ENCODE measurements at places on chromosomes 11 and 22. TPM values are rescaled to one million over a fixed set of nuclear protein-coding genes. Genes with fewer than 3 reads are reported as not detected.

GRCh38 chr11:77448269-77448668, 25.6 kb downstream of the PAK1 start:
- DNase-seq = no peak

DNA sequence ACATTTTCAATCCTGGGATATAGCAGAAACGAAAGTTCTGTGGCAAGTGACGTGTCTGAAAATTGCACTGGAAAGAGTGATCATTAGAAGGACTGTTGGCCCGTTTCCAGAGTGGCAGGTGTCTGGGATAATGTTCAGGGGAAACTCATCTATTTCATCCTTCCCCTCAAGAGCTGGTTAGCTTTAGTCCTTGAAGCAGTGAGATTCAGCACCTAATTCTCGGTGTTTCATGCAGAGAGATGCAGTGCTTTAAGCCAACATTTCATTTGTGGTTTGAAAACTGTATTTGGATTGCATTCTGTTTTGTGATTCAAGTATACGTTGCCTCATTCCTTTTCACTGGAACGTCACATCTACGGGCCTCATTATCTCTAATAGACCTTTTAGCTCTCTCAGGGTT, 205.0 kb upstream of the RAG2 start:
- DNase-seq = no peak

- DNase-seq = peak; percentile 26
Measured at GRCh38 chr22:29580200-29580810, 608 bp downstream of the NIPSNAP1 start.

HSPB2 gene
- not detected for total RNA-seq

DNA sequence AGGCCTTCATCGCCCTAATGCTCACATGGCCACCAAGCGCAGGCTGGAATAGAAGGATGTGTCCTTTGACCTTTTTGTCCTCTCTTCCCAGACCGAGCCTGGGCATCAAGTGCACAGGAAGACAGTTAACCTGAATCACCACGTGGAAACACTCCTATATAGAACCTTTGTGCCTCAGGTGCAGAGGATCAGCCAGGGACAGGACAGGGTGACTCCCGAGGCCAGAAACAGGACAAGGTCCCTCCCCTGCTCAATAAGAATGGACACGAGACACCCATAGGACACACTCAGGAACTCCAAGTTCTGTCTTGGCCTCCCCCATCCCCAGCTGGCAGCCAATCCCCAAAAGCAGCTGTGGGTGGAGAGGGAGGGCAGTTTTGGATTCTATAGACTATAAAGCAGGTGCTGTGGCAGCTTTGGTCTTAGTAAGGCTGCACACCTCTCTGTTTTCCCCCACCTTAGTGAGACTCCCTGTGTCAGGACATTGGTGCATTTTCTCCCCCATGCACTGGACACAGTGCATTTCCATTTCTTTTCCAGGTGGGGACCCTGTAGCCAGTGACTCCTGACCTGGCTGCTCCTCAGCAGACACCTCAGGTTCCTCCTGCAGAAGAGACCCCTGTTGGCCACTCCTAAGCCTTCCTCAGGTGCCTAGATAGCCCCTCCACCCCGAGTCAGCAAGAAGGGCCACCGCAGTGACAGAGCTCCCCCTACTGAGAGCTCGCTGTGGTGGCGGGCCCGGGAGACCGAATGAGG, 43.6 kb upstream of the POU2AF1 start:
- peak; percentile 84 for DNase-seq

GRCh38 chr22:29396126-29396525, 7.8 kb upstream of the AP1B1 start:
- DNase-seq = no peak

DNA sequence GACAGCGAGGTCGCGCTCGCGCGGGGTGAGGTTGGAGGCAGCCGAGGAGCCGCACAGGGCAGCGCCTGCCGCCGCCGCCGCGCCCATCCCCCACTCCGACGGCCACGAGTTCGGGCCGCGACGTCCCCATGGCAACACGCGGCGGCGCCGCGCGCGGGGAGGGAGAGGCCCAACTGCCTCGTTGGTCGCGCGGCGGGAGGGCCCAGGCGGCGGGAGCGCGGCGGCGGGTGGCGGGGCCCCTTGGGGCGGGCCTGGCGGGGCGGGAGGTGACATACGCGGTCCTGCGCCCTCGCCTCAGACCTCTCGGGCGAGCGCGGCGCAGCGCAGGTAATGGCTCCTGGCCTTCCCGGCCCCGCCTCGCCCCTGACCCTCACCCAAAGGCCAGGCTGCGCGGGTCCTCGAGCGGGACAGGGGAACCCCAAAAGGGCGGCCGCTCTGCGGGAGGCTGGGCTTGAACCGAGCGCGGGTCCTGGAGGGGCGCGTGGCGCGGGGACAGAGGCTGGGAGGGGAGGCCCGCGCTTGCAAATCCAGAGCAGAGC, at the start of gene DEUP1:
TSS of gene DEUP1 (plus strand) at position 297 of the 539 bp plus-strand sequence. CDS start 1,518 bp downstream, outside the sequence.
- no peak for DNase-seq

DNA sequence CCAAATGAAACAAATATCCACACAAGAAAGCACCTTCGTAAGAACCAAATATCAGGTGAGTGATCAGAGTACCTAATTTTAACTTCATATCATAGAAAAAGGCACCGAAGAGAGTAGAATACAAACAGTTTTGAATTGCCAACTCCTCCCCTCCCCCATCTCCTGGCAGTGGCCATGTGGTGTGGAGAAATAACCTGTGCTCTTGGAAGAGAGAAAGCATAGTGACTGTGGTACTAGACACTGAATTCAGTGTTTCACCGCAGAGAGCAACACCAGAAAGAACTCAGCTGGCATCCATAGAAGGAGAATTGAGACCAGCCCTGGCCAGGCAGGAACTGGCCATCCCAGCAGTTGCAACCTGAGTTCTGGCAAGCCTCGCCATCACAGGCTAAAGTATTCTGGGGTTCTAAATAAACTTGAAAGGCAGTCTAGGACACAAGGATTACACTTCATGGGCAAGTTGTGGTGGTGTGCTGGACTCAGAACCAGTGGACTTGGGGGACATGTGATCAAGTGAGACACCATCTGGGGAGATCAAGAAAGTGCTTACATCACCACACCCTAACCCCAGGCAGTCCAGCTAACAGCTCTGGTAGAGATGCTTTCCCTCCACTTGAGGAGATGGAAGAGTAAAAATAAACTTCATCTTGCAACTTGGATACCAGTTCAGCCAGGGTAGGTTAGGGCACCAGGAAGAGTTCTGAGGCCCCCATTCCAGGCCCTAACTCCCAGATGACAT, 1003.2 kb downstream of the NTM start:
- no peak for DNase-seq

DNA sequence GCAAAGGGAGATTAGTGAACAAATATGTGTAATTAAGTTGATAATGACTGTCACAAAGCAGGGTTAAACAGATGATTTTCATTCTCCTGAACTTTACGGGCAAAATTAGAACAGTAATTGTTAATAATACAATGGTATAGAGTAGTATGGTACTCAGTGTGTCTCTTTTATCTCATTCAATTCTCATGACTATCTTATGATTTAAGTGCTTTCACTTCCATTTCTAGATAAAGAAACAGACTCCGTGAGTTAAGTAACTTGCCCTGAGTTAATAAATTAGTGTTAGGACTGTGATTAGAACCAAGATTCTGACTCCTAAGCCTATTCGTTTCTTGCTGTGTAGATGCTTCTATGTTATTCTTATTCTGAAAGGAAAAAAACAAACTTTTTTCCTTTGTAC, 22.0 kb downstream of the PIH1D2 start:
- DNase-seq = no peak

- peak; percentile 14 for DNase-seq
Measured at GRCh38 chr11:76443268-76443980, 1.4 kb upstream of the EMSY start.

DNA sequence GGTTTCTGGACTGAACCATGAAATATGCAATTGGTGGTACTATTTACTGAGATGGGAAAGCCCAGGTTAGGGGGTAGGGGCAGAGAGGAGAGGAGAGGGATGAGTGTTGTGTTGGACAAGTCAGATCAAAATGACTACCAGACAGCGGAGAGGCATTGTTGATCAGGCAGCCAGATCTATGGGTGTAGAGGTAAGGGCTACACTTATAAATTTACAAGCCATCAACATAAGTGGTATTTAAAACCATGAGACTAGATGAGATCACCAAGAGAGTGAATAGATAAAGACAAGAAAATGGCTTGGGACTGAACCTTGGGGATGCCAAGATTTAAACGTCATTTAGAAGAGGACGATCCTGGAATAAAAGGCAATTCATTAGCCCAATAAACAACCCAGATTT, 123.4 kb downstream of the NXPE2 start:
- no peak for DNase-seq

DNA sequence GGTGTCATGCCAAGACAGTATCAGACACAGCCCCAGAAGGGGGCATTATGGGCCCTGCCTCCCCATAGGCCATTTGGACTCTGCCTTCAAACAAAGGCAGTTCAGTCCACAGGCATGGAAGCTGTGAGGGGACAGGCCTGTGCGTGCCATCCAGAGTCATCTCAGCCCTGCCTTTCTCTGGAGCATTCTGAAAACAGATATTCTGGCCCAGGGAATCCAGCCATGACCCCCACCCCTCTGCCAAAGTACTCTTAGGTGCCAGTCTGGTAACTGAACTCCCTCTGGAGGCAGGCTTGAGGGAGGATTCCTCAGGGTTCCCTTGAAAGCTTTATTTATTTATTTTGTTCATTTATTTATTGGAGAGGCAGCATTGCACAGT, 14.6 kb downstream of the IL10RA start:
- DNase-seq = no peak

- DNase-seq = no peak
Measured at GRCh38 chr11:9251311-9251710, 13.8 kb downstream of the DENND5A start.

BBOX1 gene
- not detected for total RNA-seq

Measured in B cell (primary cell).